NCI-H2227 treated with DMSO at 0.1 percent for 48 hours (cell line): ENCODE measurements at places on chromosomes 7 and 10.

DNA sequence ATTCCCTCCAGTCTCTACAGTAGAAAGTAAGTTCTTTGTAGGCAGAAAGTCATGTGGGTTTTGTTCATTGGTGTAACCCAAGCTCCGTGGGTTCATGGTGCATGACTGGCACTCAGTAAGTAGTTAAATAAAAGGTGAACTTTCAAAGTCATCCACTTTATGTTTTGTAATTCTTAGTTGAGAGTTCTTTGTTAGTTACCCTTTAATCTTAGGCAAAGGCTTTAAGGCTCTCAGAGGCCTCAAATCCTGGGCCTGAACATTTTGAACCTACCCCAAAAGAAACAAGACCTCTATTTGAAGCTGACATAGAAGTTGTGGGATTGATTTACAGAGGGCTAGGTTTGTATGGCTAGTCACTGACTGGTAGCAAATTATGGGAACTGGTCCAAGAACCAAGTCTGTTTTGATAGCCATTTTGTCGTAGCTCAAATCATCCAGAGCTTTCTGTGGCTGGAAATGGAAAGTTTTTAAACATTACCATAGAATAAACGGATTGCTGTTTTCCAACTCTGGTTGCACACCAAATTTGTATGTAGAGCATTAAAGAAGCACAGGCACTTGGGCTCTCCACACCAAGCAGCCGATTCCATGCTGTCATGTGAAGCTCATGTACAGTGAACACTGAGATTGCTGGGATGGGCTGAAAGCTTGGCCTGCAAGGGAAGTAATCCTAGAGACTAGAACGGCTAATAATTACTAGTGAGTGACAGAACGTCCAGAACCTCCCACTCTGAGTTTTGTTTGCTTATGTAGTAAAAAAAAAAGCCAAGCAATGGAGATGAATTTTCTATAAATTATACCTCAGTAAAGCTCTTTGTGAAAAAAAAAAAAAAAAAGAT, 53.5 kb downstream of the DENND11 start:
- DNase-seq = peak; percentile 25

DNA sequence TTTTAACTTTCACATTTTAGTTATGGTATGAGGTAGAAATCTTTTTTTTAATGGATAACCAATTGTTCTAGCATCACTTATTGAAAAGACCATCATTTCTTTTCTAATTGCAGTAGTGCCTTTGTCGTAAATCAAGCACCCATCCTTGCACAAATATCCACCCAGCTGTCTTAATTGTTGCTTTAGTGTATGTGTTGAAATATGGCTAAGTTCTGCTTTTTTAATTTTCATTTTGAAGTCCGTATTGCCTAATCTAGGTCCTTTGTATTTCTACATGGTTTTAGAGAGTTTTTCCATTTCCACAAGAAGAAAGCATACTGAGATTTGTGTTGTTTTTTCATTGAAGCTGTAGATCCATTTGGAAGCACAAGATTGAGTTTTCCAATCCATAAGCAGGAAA, 259.6 kb upstream of the SEMA3E start:
- no peak for DNase-seq

DNA sequence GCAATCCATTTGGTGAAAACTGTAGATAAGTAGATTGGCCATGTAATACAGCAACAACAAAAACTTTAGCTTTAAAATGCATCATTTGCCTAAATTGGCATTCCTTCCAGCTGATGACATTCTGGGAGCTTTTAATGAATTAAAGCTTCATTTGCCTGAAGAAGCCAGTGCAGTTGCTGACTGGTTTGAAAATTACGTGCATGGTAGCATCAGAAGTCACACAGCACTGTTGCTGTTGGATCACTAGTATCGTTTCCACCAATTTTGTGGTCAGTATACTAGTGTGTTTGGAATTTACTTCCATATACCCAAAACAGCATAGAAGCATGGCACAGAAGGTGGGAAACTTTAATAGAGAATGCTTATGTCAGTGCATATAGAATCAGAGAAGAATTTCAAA, 194.9 kb downstream of the ETV1 start:
- DNase-seq = no peak

DNA sequence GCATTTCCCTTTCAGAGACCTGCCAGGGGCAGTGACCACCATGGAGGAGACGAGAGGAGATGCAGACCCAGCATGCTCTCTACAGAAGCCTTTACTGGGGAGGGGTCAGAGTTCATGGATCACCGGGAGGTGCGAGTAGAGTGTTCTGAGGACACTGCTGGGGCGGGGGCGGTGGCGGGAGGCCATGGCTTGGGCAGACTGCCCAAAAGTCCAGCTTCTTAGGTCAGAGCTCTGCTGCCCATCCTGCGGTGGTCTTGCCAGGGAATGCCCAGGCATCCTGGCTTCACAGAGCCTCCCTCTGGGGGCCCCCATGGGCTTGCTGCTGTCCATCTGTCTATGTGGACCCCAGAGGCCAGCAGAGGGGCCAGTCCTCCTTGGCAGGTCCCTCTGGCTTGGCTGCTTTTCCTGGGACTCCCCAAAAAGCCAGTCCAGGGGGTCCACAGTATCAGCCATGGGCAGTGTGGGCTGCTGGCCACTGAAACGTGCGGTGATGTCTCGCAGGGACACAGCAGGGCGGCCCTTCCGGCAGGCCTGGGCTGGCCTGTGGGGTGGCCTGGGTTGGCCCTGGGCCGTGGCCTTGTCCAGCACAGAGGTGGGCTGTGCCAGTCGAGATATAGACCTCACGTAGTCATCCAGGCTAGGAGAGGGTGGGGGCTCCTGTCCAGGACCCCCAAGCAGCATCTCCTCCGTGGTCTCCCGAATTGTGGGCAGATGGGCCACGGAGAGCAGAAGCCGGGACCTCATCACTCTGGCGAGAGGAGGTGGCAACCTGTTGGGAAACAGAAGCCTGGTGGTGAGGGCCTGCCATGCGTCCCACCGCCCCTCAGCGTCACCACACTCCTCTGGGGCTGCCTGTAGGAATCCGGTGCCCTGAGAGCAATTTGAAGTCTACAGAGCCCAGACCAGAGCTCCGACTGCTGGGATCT, 1.1 kb downstream of the DEPP1 start:
- no peak for DNase-seq

DNA sequence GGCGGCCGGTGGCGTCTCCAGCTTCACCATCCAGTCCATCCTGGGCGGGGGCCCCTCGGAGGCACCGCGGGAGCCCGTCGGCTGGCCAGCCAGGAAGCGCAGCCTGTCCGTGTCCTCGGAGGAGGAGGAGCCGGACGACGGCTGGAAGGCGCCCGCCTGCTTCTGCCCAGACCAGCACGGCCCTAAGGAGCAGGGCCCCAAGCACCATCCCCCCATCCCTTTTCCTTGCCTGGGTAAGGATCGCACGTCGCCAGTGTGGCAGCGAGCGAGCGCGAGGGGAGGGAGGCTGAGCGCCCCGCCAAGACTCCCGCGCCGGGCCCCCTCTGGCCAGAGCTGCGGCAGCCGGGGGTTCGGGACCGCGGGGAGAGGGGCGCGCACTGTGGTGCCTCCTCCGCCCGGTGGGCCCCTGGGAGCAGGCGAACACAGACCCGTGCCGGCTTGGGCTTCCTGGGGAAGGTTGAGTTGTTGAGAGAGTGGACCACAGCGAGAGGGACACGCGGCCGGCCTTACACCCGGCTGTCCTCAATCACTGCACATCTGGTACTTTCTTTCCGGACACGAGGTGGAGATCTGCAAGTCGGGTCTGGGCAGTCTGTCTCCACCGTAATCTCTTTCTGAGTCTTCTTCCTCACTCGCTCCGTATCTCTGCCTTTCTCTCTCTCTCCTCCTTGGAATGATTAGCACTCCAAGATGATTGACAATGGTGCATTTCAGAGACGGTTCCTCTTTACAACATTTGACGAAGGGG, 652 bp downstream of the HMX2 start:
- DNase-seq = no peak

- DNase-seq = no peak
Observed at GRCh38 chr7:28920424-28920823, 37.7 kb downstream of the TRIL start.

DNA sequence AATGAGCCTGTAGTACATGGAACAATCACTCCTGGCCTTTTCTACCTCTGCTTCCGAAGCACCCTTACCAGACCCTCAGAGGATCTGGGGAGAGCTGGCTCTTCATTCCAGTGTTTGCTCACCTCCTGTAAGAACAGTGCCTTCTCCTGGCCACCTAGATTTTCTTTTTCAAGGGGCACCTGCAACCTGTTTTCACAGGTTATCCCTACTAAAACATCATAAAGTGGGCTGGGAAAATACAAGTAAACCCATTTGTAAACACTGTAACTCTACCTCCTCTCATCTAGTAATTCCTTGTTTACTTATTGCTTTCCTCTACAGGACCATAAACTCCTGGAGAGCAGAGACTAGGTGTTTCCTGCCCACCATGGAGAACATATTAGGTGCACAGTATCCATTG, 1.1 kb downstream of the PIK3AP1 start:
- DNase-seq = peak; percentile 30

- DNase-seq = no peak
Observed at GRCh38 chr10:94224656-94225055, 138.1 kb downstream of the NOC3L start.

GRCh38 chr10:62165803-62166202, 102.8 kb downstream of the RTKN2 start:
- DNase-seq = no peak

- DNase-seq = no peak
Observed at GRCh38 chr7:49346195-49346899, 422.0 kb downstream of the CDC14C start.

DNA sequence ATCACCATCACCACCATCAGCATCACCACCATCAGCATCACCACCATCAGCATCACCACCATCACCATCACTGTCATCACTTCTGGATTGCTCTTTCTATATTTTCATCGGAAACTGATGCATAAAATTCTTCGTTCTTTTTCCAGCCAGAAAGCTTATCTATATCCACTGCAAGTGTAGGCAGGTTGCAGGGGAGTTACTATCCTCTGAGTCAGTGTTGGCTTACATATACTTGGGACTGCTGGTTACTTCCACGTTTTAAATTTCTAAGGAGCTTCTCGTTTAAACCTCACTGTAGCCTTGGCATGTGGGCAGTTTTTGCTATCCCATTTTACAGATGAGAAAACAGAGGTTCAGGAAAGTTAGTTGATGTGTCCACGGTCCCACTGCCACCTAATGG, 66.1 kb downstream of the FOXL3 start:
- DNase-seq = no peak

GRCh38 chr7:119925581-119926289, 347.2 kb upstream of the KCND2 start:
- no peak for DNase-seq

GRCh38 chr10:74641659-74642058, 184.7 kb upstream of the KAT6B start:
- DNase-seq = peak; percentile 68

- DNase-seq = no peak
Observed at GRCh38 chr7:40436710-40437109, 301.9 kb downstream of the SUGCT start.

DNA sequence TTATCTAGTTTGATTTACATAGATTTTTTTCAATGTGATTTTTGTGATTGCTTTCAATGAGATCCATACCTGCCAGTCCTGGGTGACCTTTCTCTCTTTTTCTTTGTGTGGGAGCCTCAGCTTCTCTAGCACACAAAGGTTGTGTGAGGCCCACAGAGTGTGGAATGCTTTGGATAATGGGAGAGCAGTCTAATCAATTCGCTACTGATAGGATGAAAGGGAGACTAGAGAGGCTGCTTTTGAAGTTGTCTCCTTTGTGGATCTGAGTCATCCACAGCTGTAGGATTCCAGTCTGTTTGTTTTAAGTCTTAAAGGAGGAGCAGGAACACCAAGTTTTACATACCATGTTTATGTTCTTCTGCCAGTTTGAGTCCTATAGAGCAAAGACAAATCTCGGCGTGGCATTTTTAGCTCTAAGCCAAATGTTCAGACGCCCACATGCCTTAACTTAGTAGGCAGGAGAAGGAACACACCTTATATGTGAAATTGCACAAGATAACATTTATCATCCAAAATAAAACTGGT, 330.0 kb downstream of the ARL4A start:
- no peak for DNase-seq

- DNase-seq = no peak
Observed at GRCh38 chr7:41882256-41882655, 179.4 kb upstream of the INHBA start.

DNA sequence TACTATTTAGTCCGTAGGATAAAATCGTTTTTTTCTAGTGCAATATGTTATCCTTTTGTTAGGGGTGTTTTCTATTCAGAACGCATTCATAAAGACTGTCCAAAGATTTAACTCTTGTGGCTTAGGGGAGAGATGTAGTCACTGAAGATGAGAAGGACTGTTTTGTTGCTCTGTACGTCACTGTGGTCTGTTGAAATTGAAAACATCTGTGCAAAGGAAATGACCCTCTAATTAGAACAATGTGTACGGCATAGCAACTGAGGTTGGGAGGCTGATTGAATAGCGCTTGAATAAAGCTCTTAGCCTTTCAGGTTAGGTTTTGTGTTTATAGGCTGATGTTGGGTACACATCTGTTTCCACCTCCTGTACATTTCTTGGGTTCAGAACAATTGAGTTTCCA, 453.4 kb upstream of the AKR1E2 start:
- DNase-seq = no peak

GRCh38 chr10:33196710-33197491, 137.6 kb downstream of the NRP1 start:
- DNase-seq = no peak

DNA sequence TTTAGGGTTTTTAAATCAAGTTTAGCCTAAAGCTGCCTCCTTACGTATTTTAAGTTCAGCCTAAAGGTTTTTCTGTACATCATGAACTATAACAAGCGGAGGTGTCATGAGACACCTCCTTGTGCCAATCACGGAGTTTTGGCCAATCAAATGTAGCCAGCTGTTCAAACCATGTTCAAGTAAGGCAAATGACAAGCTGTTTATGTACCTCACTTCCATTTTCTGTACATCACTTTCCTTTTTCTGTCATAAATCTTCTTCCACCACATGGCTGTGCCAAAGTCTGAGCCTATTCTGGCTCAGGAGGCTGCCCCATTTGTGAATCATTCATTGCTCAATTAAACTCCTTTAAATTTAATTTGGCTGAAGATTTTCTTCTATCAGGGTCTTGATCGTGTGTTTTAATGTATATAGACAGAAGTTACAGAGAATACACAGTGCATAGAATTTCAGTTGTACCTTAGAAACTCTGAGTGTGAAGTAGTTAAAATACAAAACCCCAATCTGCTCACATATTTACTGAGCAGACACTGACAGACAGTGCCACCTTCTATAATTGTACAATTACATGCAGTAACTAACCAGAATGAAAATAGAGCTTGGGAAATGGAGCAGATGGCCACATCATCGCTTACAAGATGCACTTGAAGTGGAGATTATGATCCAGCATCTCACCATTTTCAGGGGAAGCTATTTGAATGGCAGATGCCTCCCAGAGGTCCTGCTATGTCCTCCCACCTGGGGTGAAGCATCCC, 76.9 kb upstream of the LANCL2 start:
- no peak for DNase-seq

GRCh38 chr7:38330861-38331621, 57.6 kb upstream of the TARP start:
- no peak for DNase-seq
